Thyroid gland (tissue), 4 donors: ENCODE measurements at places on chromosomes 4 and X. TPM values are rescaled to one million over a fixed set of nuclear protein-coding genes. Genes with fewer than 3 reads are reported as not detected.

- no peak for DNase-seq
- no peaks in the 10 kb centered on the region for H3K4me1 ChIP-seq
- no peak overlapping the region for H3K4me3 ChIP-seq
- no peak overlapping the region for H3K27ac ChIP-seq
Measured at GRCh38 chr4:114921790-114922591, 191.4 kb downstream of the NDST4 start.

GRCh38 chrX:46168254-46168653 lies 377.0 kb downstream of the ZNF674 start:
- H3K27me3 ChIP-seq, result no peaks in the 10 kb centered on the region
- no peaks in the 10 kb centered on the region for H3K4me1 ChIP-seq
- DNase-seq, result no peak
- H3K36me3 ChIP-seq, result no peaks in the 10 kb centered on the region
- no peak overlapping the region for H3K4me3 ChIP-seq
- H3K27ac ChIP-seq, result no peak overlapping the region

DNA sequence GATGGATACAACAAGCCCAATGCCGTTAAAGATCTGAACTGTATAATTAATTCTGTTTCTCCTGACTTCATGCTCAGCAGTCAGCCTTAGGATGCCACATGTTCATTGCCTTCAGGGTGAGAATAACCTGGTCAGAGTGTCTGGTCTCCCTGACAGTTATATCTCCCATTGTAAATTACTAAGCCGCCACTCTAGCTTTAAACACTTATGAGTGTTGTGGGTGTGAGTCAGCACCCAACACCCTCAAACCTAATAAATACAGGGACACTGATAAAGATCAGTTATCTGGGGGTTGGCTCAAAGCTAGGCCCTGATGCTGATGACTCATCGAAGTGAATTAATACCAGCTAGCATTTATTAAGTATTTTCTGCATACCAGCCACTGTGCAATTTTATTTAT lies 64.9 kb upstream of the DYNLT3 start:
- no peaks in the 10 kb centered on the region for H3K36me3 ChIP-seq
- no peaks in the 10 kb centered on the region for H3K27me3 ChIP-seq
- H3K27ac ChIP-seq, result no peak overlapping the region
- H3K4me1 ChIP-seq, result no peaks in the 10 kb centered on the region

GRCh38 chrX:44785652-44786051 lies 58.2 kb upstream of the DUSP21 start:
- no peaks in the 10 kb centered on the region for H3K27me3 ChIP-seq
- DNase-seq, result no peak
- H3K27ac ChIP-seq, result no peak overlapping the region
- no peaks in the 10 kb centered on the region for H3K4me1 ChIP-seq
- H3K4me3 ChIP-seq, result no peak overlapping the region

GRCh38 chrX:118152721-118153120 lies 36.1 kb upstream of the KLHL13 start:
- DNase-seq, result no peak
- H3K27me3 ChIP-seq, result no peaks in the 10 kb centered on the region
- no peaks in the 10 kb centered on the region for H3K4me1 ChIP-seq
- no peak overlapping the region for H3K27ac ChIP-seq

GRCh38 chr4:4856071-4857000 lies 3.1 kb upstream of the MSX1 start:
- no peaks in the 10 kb centered on the region for H3K36me3 ChIP-seq
- H3K27me3 ChIP-seq, result peaks cover 35% of the 10 kb centered on the region
- no peak overlapping the region for H3K4me3 ChIP-seq
- peaks cover 26% of the 10 kb centered on the region for H3K4me1 ChIP-seq

DGKK gene
- not detected for total RNA-seq

C4orf51 gene
- not detected for total RNA-seq
